ENCODE measurements at places on chromosomes 4 and X.

DNA sequence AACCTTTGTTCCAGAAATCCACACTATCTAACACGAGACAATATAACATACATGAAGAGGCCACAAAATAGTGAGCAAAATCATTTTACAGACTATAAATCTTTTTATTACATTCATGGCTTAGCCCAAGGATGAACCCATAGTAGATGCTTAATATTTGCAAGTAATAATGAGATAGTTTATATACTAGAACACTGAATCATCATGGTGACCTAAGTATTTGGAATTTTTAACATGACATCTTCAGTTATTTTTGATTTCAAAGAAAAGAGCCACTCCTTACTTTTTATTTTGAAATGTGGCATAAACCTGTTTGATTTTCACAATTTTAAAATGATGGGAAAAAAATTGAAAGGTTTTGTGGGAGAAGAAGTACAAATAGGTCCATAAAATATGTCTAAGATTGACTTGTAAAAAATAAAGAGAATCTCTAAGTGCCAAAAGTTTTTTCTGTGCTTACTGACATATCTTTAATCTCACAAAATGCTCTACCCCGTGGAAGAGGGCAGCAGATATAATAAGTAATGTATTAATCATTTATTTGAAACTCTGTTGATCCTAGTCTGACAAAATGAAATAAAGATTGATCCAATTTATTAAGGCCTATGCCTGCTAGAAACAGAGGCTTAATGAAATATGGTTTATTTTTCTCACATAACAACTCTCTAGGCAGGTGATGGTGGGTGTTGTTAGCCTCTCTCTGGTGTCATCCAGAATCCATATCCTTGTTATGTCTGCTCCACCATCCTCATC is 224.5 kb upstream of the CENPE start:
- DNase-seq, result no peak

DNA sequence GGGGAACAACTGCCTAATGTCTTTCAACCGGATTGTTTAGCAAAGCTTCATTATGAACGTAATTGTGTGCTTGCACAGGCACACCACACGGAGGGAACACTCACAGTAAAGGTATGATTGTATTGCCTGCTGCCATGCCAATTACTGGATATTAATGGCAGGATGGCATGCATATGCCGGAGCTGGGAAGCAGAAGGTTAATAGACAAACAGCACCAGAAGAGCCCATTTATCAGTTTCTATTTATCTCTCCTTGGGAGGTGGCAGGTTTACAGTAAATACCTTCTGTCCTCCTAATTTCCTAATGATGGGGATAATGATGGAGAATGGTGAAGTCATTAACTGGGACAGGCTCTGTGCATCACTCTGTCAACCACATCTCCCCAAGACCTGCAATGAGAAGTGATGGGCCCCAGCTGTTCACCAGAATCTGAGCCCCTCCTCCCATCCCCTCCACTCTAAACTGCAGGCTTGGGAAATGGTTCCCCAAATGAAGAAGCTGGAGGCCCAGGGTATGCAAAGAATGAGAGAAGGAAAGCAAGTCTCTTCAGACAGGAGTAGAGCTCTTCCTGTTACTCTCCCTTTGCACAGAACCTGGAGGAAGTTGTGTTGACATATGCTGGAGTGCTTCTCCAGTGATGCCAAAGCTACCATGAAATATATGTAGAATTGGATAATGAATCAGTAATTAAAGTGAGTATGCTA is 160.8 kb downstream of the NAA11 start:
- no peak for DNase-seq

DNA sequence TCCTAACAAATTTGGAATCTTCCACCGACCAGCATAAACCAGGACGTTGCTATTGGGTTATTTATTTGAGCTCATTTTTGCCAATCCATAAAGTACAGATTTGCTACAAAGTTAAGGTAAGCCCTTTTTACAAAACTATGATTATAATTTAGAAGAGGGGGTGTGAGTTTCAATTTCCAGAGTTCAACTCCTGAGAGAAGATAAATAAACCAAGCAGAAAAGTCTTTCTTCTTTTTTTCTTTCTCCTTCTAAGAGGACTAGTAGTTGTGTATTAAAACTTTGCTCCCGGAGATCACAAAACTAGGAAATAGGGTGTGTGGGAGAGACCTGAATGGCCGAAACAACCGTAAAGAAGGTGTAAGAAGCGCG is 2.6 kb downstream of the PITX2 start:
- no peak for DNase-seq

GRCh38 chrX:38626296-38626695 is 65.0 kb downstream of the TSPAN7 start:
- DNase-seq, result no peak

DNA sequence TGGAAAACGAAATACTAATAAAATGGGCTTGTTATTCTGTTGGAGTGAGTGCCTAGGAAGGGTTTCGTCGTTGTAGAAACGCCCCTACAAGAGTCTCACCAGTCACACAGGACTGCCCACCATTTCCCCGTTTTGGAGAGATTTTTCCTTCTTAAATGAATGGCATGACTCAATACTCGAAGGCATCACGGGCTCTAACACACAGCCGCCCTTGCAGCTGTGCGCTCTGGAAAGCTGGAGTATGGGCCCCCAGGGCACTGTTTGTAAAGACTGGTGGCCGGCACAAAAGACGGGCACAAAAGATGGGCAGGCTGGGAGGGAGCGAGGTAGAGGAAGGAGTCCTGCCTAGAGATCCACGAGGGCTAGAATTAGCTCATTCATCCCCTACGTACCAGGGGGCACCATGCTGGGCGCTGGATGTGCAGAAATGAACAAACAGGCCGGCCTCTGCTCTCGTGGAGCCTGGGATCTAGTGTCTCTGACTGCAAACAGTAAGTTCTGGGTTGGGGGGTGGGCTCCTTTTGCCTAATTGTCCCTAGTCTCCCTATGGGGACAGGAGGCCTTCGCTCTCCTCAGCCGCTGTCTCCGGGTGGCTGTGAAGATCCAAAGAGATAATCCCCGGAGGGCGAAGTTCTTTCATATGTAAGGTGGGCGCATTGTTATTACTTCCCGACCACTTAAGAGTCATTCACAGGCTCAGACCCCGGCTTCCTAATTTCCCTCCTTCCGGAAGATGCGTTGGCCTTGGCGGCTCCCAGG is 1.0 kb upstream of the SFRP2 start:
- no peak for DNase-seq

GRCh38 chr4:143347484-143348111 is 10.9 kb downstream of the GAB1 start:
- no peak for DNase-seq

- DNase-seq, result no peak
These were observed 1.0 kb upstream of the OTOP1 start for GRCh38 chr4:4227510-4228355.

GRCh38 chrX:81957900-81958545 is 756.1 kb downstream of the SH3BGRL start:
- DNase-seq, result no peak

- DNase-seq, result no peak
These were observed 231.2 kb downstream of the PPP1R2C start for GRCh38 chrX:42546800-42547199.

GRCh38 chr4:181140037-181140603 is 1103.1 kb upstream of the TENM3 start:
- no peak for DNase-seq

DNA sequence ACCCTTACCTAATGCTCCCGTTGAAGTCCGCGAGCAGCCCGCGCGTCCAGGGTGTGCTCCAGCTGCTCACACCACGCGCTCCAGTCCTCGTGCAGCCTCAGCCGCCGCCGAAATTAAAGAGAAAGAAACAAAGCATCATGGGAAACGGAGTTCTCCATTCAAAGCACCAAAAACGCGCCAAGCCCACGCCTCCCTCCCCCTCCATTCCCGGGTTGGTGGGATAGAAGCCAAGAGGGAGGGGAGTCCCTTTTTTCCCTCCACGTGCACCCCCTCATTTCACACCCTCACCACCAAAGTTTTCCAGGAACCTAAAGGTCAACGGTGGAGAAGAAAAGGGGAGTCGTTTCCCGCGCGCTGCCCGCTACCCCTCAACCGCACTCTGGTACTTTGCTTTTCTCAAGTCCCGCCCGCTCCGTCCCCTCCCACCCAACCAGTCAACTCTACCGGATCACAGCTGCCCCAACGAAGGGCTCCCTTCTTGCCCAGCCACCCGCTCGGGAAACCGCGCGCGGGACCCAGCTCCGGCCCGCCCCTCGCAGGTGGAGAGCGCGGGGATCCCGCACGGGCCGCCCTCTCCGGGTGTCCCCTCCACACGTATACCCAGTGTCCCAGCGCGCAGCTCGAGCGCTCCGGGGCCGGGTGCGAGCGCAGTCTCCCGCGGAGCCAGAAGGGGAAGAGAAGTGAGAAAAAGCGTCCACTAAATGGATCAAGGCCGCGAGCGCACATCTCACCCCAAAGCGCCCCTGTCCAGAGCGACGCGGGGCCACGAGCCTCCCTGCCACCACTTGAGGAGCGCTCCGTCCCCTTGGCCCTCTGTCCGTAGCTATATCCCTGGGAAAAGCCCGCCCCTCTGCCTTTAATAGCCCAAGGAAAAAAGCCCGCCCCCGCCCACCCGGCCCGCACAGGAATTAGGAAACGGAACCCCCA is 65.1 kb upstream of the CCDC160 start:
- DNase-seq, result no peak

- no peak for DNase-seq
These were observed 46.8 kb downstream of the CRLF2 start for GRCh38 chrX:1165535-1166196.

DNA sequence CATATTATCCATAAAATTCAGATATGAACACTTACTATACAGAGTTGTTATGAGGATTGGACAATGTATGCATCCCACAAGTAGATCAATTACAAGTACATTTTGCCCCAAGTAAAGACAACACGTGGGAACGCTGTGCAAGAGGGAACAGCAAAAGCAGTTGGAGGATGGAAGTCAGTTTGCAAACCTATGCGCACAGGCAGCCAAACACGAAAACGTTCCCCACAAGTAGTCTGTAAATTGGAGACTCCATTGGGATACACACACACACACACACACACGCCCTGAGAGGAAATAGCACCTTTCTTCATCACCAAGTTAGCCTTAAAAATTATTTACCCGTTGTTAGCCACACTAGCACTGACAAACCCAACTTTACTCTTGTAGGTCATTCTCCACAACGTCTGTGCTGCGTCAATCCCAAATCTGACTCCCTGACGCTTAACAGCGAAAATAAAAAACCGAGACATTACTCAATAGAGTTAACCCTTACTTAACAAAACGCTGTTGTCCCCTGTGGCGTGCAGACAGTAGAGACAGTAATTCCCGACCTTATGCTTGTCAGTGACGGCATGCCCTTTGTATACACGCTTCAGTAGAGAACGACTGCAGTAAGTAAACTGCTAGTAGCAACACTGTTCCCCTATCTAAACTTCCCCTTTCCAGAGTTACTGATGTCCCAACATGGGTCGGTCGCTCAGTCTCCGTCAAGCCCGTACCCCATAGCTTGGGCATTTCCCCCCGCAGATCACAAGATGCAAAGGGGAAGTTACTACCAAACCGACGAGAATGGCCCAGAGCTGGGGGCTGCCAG is 730 bp downstream of the MANBA start:
- peak; percentile 12 for DNase-seq

GRCh38 chr4:129561886-129562671 is 466.1 kb downstream of the C4orf33 start:
- no peak for DNase-seq

DNA sequence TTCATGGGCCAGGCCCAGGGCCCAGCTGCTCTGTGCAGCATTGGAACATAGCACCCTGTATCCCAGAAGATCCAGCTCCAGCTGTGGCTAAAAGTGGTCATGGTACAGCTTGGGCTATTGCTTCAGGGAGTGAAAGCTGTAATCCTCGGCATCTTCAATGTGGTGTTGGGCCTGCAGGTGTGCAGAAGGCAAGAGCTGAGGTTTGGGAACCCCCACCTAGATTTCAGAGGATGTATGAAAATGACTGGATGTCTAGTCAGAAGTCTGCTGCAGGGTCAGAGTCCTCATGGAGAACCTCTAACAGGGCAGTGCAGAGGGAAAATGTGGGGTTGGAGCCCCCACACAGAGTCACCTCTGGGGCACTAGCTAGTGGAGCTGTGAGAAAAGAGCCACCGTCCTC is 341.7 kb downstream of the PPP3CA start:
- DNase-seq, result no peak

DNA sequence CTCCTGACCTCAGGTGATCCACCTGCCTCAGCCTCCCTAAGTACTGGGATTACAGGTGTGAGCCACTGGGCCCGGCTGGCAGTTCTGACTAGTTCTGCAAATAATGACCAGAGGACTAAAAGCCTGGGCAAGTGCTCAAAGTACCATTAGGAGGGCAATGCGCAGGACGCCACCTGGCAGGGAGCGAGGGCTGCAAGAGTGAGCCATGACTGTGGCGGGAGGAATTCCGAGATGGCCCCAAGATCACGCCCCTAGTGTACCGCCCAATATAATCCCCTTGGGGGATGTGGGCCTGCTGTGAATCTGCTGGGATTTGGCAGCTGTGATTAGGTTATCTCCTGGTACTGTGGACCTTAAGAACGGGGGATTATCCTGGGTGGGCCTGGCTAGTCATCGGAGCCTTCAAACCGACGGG is 26.2 kb upstream of the GPR78 start:
- DNase-seq, result no peak

DNA sequence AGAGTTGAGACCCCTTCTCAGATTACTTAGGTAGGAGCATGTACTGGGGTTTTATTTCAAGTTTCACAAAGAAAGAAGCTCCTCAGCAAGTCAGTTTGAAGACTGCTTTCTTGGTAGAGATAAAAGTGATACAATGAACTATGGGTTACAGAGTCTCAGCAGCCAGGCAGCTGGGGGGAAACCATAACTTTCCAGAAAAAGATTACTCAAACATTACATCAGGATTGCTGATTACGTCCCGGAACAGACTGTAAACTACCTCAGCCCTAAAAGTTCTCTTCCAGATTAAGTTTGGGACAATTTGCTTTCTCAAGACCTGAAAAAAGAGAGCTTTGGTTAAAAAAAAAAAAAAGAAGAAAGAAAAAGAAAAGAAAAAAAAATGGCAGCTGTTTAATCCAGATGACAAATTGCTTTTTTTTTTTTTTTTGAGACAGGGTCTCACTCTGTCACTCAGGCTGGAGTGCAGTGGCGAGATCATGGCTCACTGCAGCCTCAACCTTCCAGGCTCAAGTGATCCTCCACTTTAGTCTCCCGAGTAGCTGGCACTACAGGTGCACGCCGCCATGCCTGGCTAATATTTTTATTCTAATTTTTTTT is 16.6 kb downstream of the SAT1 start:
- no peak for DNase-seq

DNA sequence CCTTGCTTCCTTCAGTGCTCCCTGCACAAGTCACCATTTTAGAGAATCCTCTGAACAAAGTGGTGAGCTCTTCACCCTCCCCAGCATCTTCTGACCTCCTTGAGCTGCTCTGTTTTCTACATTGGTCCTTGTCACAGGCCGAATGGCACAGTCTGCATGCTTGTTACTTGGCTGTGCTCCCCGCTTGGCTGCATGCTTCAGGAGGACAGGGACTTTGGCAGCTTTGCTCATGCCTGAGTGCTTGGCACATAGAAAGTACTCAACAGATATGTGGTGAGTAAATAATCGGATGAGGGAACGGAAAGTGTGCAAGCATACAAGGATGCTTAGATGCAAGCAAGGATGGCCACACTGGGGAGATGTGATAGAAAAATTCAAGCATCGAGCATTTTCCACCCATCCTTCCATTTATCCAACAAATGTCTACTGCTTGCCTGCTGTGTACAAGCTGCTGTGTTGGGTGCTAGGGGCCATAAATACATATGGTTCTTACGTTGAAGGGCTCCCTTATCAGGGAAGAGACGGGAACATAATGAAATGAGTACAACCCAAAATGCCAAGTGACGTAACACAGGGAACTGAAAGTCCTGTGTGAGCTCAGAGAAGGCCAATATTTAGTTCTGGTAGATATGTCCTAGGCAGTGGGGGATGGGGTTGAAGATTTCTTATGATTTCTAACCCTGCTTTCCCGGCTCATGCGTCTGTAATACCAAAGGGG is 31.2 kb downstream of the SLC2A9 start:
- no peak for DNase-seq

- no peak for DNase-seq
These were observed 62.4 kb upstream of the PPARGC1A start for GRCh38 chr4:23952258-23952657.
